ENCODE measurements at places on chromosomes 5 and 9.

DNA sequence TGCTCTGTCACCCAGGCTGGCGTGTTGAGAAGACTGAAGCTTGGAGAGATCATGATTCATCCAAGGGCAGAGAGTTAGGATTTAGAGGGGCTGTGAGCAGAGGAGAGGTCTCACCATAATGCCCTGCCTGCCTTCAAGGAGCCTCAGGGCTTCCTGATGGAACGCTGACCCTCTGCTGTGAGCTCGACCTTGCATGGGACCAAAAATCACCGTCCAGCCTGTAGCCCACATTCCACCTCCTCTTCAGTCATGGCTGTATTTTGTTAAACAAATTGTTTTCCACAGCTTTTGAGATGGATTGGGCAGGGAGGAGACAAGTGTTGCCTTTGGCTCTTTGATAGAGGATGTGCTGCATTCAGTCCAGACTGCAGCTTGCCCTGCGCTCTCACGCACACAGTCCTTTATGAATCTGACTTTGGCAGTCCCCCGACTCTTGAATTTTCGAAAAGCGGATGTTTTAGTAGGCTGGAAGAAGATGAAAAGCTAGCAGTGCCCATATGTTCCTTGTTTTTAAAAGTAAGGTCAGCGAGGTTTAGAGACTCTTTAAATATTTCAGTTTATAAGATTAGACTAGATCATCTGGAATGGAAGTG, 79.5 kb downstream of the MVB12B start:
- DNase-seq: no peak

DNA sequence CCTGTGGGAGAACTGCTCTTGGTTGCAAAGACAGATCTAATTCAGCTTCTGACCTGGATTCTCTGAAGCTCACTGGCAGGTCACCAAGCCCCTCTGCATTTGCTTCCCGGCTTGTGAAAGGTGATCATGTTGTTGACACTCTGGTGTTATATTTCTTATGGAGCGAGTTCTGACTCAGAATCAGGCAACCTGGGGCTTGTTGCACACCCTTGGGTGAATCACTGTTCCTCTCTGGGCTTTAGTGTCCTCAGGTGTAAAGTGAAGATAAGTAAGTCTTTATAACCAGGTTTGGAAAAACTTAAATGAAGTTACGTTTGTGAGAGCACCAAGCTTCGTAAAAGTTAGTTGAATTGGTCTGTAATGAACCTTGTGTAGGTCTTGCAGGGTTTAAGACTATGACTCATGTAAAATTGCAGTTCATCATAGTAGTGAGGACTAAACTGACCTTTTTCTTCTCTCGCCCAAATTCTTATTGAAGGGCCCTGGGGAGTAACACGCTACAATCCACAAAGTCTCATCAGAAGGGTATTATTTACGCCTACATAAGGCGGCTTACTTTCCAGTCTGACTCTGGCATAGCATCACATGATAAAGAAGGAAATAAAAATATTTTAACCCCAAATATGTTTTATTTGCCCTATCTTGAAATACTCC, 218.6 kb downstream of the TMEM38B start:
- no peak for DNase-seq

GRCh38 chr9:135995816-135996215, 34.6 kb upstream of the UBAC1 start:
- no peak for DNase-seq

GRCh38 chr9:134099123-134099761, 31.4 kb upstream of the BRD3 start:
- peak; percentile 75 for DNase-seq

- no peak for DNase-seq
Observed at GRCh38 chr5:23614422-23614821, 107.0 kb downstream of the PRDM9 start.

DNA sequence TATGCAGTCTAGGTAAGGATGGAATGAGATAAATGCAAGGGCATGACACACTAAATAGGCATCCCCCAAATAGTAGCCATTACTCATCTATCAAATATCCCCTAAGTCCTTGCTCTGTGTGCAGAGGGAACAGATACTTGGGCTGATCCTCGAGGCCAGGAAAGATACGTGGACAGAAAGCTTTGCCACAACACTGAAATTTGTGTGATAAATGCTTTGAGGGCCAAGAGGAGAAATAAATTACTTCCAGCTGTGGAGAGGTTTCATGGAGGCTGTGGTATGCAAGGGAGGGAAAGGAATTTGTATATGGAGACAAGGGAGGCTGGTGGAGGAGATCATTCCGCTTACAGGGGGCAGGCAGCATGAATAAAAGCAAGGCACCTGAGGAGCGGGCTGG, 18.5 kb downstream of the ATOX1 start:
- no peak for DNase-seq

GRCh38 chr5:3391210-3391609, 204.4 kb upstream of the IRX1 start:
- DNase-seq: no peak

DNA sequence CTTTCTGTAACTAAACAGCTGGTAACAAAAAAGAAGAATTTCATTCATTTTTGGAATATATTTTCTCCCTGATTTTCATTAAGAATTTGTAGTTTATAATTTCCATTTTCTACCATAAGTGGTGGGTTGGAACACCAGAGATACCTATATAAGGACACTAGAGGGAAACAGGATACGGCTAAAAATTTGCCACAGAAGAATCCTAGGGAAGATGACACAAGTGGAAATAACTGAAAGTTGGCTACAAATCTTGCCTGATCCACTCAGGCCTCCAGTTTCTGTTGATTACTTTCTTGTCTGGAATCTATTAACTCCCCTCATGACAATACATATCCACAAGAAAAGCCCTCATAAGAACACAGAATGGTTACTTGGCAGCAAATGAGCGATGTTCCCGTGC, 46.8 kb downstream of the FREM1 start:
- no peak for DNase-seq

GRCh38 chr9:105344283-105344682, 99.8 kb downstream of the SLC44A1 start:
- no peak for DNase-seq

- DNase-seq: no peak
Observed at GRCh38 chr5:56545016-56545415, 270.3 kb upstream of the MAP3K1 start.

DNA sequence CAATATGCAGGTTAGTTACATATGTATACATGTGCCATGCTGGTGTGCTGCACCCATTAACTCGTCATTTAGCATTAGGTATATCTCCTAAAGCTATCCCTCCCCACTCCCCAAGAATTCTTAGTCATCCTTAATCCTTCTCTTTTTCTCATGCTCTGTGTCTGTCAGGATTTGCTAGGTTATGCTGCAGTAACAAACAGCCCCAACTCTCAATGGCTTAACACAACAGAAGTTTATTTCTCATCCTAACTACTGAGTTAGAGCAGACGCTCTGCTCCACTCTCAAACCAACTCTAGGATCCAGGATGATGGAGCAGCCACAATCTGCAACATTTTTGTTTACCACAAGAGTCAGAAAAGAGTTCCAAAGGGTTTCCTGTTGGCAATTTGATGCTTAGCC, 28.2 kb upstream of the FAM169A start:
- DNase-seq: no peak

GRCh38 chr5:168005093-168005492, 286.4 kb upstream of the WWC1 start:
- DNase-seq: no peak

GRCh38 chr9:87611776-87612175, 114.1 kb downstream of the DAPK1 start:
- no peak for DNase-seq

- DNase-seq: no peak
Observed at GRCh38 chr5:125491986-125492492, 745.6 kb upstream of the ZNF608 start.

- DNase-seq: no peak
Observed at GRCh38 chr9:14097215-14097614, 216.7 kb downstream of the NFIB start.

DNA sequence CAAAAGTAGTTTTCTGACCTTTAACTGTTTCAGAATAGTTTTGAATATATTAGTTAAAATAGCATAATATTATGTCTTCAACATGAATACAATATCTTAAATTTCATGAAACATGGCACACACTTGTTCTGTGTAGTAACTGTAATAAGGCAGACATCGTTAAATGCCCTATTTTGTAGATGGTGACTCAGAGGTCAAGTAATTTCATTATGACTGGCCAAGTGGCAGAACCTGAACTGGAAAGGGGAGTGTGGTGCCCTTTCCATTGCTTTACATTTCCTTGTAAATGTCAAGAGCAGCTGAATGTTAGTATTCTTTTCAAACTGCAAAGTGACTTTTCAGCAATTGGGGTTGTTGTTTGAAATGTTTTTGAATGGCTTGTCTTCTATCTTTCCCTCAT, 201.2 kb upstream of the CDKN2B start:
- DNase-seq: no peak

DNA sequence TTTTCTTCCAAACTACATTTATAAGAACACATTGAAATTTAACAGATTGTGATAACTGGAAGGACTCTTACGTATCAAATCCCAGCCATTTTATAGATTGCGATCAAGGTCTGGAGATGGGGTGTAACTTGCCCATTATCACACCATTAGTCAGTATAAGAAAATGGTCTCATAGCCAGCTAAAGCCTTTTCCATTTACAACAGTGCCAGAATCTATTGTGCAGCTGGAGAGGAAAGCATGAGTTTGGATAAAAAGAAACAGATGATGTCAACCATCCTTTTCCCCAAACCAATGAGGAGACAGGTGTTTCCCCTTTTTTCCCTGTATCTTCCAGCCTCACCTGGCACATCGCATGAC, 658.8 kb downstream of the ACTL7B start:
- no peak for DNase-seq
